ENCODE measurements at places on chromosomes 1 and 21. TPM values are rescaled to one million over a fixed set of nuclear protein-coding genes. Genes with fewer than 3 reads are reported as not detected.
A peak's percentile ranks its signal among the peaks of the same experiment; 100 is the strongest.

- peak overlapping the region; percentile 93 for H3K4me3 ChIP-seq
- H3K27me3 ChIP-seq, result no peaks in the 10 kb centered on the region
- peaks cover 27% of the 10 kb centered on the region for H3K4me1 ChIP-seq
- peak overlapping the region; percentile 87 for H3K27ac ChIP-seq
Measured at GRCh38 chr1:2411801-2412394, 466 bp downstream of the PEX10 start.

GRCh38 chr1:78713297-78713696 is 63.7 kb downstream of the IFI44 start:
- DNase-seq, result no peak
- no peaks in the 10 kb centered on the region for H3K27me3 ChIP-seq
- H3K4me3 ChIP-seq, result no peak overlapping the region
- peaks cover 3% of the 10 kb centered on the region for H3K4me1 ChIP-seq

- no peaks in the 10 kb centered on the region for H3K27me3 ChIP-seq
- peaks cover 21% of the 10 kb centered on the region for H3K4me1 ChIP-seq
- peak overlapping the region; percentile 78 for H3K27ac ChIP-seq
- H3K36me3 ChIP-seq, result peaks cover 16% of the 10 kb centered on the region
- peak overlapping the region; percentile 86 for H3K4me3 ChIP-seq
Measured at GRCh38 chr1:10471411-10472219, 714 bp downstream of the DFFA start.

- no peak for DNase-seq
- H3K4me3 ChIP-seq, result no peak within 1 kb of the TSS
Measured at GRCh38 chr1:247548769-247549182, at the start of gene GCSAML. Gene GCSAML, plus strand, starts transcription at chr1:247549134. Its CDS starts 58 bp downstream, at chr1:247549192.

DNA sequence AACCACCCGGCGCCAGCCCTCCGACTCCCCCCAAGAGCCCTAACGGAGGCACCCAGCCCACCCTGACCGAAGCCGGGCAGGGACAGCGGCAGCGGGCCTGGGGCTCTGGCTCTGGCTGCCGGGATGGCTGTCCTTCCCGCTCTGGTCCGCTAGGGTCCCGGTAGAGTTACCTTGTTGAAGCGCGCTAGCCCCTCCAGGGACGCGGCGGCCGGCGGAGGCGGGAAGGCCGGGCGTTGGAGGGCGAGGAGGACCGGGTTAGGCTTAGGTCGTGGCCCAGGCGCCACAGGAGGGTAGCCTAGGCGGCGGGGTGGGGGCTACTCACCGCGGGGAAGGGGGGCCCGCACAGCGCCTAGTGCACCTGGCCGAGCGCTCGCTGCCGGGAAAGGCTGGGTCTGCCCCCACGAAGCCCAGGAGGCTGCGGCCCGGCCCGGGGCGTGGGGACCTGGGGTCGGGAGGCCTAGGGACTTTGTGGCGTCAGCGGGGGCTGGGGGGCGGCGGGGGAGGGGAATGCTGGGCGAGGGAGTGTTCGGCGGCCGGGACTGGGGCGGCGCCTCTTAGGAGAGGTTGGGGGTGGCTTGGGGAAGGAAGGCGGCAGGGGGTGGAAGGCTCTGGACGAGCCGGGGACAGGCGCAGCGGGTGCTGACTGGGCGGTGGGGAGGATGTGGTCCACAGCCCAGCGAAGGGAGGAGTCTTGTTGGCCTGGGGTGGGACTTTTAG is at the start of gene TRIM17:
TSS of gene TRIM17 (minus strand) at position 645 of the 717 bp plus-strand sequence. CDS start 1,789 bp downstream, outside the sequence.
- H3K4me1 ChIP-seq, result peaks cover 19% of the 10 kb centered on the region
- H3K27me3 ChIP-seq, result no peaks in the 10 kb centered on the region
- H3K36me3 ChIP-seq, result no peaks in the 10 kb centered on the region
- H3K27ac ChIP-seq, result no peak within 1 kb of the TSS
- DNase-seq, result no peak

DNA sequence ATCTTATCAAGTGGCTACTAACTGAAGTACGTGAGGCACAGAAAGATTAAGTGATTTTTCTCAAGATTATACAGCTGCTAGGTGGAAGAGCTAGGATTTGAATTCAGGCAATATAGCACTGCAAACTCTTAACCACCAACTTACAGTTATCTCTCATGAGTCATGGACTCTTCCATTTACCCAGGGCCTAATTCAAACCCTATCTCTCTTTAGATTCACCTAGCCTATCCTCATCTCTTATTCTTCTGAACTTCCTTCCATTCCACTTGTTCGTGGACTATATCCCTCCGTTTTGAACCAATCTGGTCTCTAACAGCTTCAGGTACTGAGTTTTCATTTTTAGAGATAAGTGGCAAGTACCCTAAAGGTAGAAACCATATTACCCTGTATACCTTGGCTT is 92.8 kb upstream of the DMRTA2 start:
- H3K4me3 ChIP-seq, result no peak overlapping the region
- no peaks in the 10 kb centered on the region for H3K27me3 ChIP-seq
- H3K4me1 ChIP-seq, result no peaks in the 10 kb centered on the region
- peaks cover 15% of the 10 kb centered on the region for H3K36me3 ChIP-seq

The USH2A gene
- under 0.01 TPM for total RNA-seq

The LCE6A gene
- not detected for total RNA-seq

The ALPL gene
- 3.3 TPM for total RNA-seq

- H3K27ac ChIP-seq, result no peak overlapping the region
- no peaks in the 10 kb centered on the region for H3K4me1 ChIP-seq
- peaks cover 14% of the 10 kb centered on the region for H3K36me3 ChIP-seq
- H3K4me3 ChIP-seq, result no peak overlapping the region
- H3K27me3 ChIP-seq, result no peaks in the 10 kb centered on the region
- no peak for DNase-seq
Measured at GRCh38 chr1:32801096-32801715, 16.0 kb downstream of the YARS1 start.

The TINAGL1 gene
- total RNA-seq, result 150 TPM

DNA sequence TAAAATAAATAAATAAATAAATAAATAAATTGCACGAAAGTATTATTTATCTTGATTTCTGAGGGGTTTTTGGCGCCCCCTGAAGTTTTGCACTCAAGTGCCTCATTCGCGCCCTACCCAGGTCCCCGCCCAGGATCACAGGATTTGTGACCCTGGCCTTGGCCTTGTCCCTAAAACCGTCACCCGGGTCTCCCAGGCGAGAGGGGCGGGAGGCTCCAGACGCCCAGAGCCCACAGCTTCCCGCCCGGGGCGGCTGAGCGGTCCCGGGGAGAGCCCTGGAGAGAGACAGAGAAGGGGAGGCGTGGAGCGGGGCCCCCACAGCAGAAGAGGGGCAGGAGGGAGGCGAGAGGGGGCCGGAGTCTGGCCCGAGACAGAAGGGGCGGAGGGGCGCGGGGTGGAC is 91.8 kb upstream of the CASZ1 start:
- no peak for DNase-seq
- peaks cover 14% of the 10 kb centered on the region for H3K27me3 ChIP-seq
- peaks cover 7% of the 10 kb centered on the region for H3K4me1 ChIP-seq
- no peak overlapping the region for H3K4me3 ChIP-seq

DNA sequence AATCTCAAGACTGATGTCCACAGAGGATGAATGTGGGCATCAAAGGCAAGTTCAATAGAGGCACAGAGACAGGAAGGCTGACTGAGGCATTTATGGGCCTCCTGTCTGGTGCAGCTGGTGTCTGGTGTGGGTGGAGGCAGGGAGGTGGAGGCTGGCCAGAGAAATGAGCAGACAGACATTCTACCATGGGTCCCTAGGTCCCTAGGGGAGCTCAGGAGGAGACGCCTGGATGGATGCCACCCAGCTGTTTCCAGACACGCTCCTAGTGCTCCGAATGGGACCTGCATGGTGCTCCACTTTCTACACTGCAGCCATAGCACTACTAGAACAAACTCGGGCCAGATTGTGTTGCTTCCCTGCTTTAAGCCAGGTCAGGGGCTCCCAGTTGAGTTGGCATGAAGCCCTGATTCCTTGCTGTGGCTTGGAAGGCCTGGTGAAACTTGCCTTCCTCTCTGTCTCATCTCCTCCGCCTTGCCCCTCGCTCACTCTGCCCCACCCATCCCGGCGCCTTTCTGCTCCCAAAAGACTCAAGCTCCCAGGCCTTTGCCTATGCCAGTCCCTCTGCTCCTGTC is 25.3 kb downstream of the PADI2 start:
- peaks cover 14% of the 10 kb centered on the region for H3K4me1 ChIP-seq
- no peaks in the 10 kb centered on the region for H3K36me3 ChIP-seq
- no peak overlapping the region for H3K27ac ChIP-seq
- no peak for DNase-seq
- no peaks in the 10 kb centered on the region for H3K27me3 ChIP-seq
- H3K4me3 ChIP-seq, result no peak overlapping the region

The SPATA17 gene
- 0.69 TPM for total RNA-seq

DNA sequence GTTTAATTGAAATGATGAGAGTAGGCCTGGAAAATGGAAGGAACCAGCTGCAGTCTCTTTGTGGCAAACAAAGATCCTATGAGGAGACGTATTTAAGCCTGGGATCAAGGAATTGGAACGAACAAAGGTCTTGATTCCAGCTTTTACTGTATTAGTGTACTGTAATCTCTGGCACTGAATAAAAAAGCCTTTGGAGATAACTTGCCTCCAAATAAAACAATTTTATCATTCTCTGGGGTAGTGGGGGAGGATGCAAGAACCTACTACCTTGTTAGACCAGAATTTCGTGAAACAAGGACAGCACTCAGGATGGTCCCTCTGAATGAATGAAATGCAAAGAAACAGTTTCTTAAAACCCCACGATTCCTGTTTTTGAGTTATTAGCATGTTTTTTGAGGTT is 134.2 kb downstream of the RWDD3 start:
- no peaks in the 10 kb centered on the region for H3K27me3 ChIP-seq
- H3K36me3 ChIP-seq, result no peaks in the 10 kb centered on the region
- H3K27ac ChIP-seq, result no peak overlapping the region
- H3K4me1 ChIP-seq, result no peaks in the 10 kb centered on the region
- H3K4me3 ChIP-seq, result no peak overlapping the region
- DNase-seq, result no peak

DNA sequence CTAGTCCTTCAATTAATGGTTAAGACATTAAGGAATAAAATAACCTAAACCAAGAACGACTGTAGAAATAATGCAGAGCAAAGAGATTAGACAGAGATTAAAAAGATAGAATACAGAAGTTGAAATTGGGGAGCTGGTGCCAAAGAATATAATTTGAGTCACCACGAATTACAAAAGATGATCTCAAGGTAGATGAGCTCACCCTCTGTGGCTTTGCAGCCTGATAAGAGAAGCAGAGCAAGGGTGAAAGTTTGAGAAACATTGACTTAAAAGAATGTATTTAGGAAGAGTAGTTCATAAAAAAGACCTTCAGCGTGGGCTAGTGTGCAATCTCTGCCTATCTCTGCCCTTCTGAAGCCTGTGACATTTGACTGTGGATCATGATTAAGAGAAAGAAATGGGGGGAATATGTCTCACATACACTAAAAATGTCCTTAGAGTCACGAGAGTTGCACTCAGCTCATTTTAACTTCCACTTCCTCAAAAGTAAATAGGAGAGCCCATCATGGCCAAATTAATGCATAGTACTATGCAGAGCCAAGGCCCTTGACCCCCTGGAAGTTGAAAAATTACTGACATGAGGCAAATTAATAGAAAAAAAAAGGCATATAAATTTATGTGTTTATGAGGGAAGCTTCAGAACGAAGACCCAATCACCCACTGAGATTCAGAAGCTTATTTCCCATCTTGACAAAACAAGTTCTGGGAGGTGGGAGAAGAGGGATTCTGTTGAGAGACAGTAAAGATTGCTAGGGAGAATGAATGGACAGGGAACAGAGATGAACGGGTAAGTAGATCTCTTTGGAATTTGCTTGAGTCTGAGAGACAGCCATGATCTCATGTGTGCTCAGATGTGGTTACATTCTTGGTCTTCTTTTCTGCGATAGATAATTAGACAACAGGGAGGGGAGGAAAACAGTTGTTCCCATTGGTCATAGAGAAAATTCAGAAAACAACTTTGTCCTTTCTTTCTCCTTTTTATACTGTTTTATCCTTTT is 395.4 kb upstream of the LRRC7 start:
- no peaks in the 10 kb centered on the region for H3K4me1 ChIP-seq
- H3K27me3 ChIP-seq, result no peaks in the 10 kb centered on the region
- no peak overlapping the region for H3K4me3 ChIP-seq
- no peak overlapping the region for H3K27ac ChIP-seq

DNA sequence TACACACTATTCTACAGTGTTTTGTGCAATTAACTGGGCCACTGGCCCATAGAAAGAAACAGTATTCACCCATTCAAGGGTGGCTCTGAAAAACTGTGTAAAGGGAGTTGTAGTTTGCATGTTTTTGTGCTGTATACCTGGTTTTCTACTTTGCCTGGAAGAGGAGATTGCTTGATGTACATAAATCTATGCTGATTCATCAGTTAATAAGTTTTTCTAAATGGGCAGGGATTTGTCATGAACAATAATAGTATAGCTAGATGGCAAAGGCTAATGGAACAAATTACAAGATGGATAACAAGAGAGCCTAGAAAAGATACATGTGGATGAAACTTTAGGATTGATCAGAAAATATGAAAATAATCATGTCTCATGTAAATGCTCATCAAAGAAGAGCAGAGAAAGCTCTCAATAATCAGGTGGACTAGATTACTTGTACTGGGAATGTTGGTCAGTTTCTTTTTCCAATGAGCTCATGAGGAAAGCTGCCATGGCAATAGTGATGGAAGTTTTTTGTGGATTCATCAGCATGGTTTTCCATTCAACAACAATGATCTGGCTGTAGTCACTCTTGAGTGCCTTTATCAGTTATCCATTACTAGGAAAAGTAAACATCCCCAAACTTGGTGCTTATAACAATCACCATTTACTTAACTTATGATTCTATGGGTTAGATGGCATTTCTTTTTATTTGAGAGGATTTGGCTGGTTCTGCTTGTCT is 602.8 kb downstream of the BRINP3 start:
- H3K27me3 ChIP-seq, result no peaks in the 10 kb centered on the region
- no peak overlapping the region for H3K27ac ChIP-seq
- H3K4me1 ChIP-seq, result no peaks in the 10 kb centered on the region

GRCh38 chr1:218656301-218657037 is 311.3 kb downstream of the TGFB2 start:
- no peak overlapping the region for H3K4me3 ChIP-seq
- no peak for DNase-seq
- no peaks in the 10 kb centered on the region for H3K36me3 ChIP-seq
- no peaks in the 10 kb centered on the region for H3K27me3 ChIP-seq
- no peak overlapping the region for H3K27ac ChIP-seq

The AMY2B gene
- total RNA-seq, result 51.5 TPM

The S100A3 gene
- total RNA-seq, result 2.7 TPM

The GPA33 gene
- not detected for total RNA-seq

The IARS2 gene
- total RNA-seq, result 54.8 TPM

All from esophagus muscularis mucosa (tissue), 4 donors.